PC-3 (cell line): ENCODE measurements at places on chromosomes 1 and 21. TPM values are rescaled to one million over a fixed set of nuclear protein-coding genes. Genes with fewer than 3 reads are reported as not detected.

The TNFRSF9 gene
- total RNA-seq, result 0.04 and 0.06 TPM in 2 replicates

DNA sequence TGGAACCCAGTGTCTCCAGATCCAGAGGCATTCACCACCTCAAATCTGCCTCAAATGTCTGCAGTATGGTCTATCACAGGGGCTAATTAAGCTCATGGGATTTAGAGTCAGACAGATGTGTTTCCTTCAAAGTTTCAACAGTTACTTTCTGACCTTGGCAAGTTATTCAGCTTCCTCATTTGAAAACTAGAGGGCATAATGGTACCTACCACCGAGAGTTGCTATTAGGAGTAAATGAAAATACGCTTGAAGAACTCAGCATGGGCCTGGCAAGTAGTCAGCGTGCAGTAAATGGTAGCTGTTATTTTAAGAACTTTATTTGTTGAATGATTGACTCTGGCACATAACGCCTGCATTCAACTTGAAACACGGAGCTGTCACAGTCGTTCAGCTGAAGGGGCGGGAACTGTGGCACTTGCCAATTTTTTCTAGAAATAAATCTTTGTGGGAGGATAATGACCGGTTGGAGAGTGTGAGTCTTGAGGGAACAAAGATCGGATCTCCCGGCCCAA lies 1.2 kb upstream of the CAP1 start:
- peak; percentile 34 for DNase-seq

GRCh38 chr1:221708987-221709386 lies 32.9 kb downstream of the DUSP10 start:
- DNase-seq, result peak; percentile 52

GRCh38 chr1:69256036-69256435 lies 311.7 kb upstream of the LRRC7 start:
- DNase-seq, result no peak

The S100A12 gene
- total RNA-seq, result not detected in 2 replicates

The SLC1A7 gene
- total RNA-seq, result 0.23 and 0.26 TPM in 2 replicates

The VAV3 gene
- 0.73 and 0.98 TPM in 2 replicates for total RNA-seq

GRCh38 chr1:223845037-223845809 lies 524 bp downstream of the TP53BP2 start:
- peak; percentile 55 for DNase-seq

DNA sequence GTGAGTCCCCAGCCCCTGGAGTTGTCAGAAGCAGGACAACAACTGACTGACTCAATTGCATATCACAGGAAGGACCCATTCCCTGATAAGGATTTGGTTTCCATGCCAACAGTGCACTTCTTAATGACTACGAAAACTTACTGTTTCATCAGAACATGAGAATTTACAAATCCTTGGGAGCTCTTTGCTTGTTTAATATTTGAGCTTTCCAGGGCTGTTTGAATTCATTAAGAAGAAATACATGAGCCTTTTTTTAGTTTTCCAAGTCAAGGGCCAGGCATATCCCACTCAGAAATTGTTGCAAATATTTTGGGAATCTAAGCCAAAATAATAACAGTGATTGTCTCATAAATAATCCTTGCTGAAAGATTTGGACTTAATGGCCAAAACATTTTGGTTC lies 27.2 kb upstream of the COL24A1 start:
- no peak for DNase-seq

DNA sequence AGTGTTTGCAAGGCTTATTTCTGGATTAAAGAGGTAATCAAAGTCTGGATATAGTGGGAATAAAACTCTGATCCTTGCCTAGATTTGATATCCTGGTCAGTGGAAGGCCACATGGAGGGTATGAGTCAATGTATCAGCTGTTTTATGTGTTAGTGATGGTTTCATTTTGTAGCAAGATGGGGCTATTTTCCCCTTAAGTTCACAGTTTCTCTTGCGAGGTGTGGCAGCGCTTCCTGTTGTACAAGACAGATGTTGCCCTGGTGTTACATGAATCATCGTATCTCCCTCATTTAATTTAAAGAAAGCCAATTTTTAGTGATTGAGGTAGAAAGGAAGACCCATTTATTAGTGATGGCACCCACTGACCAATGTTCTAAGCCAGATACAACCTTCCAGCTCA lies 220.2 kb downstream of the DUSP10 start:
- DNase-seq, result no peak

The GFI1 gene
- total RNA-seq, result 0.29 and 0.84 TPM in 2 replicates

DNA sequence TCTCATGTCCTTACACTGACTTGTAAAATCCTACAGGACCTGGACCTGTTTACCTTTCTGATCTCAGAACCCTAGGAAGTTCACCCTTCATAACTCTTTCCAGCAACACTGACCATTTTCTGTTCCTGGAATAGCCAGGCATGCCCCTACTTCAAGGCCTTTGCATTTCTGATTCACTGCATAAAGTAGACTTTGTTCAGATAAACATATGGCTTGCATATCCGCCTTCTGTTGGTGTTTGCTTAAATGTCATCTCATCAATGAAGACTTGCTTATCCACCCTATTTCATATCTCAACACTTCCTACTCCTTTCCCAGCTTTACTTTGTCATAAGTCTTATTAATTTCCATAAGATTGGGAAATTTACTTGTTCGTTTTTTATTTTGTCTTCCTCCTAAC lies 57.4 kb downstream of the HSPA13 start:
- no peak for DNase-seq
